Parietal lobe (tissue), 2 donors: ENCODE measurements at places on chromosomes 2 and 18. TPM values are rescaled to one million over a fixed set of nuclear protein-coding genes. Genes with fewer than 3 reads are reported as not detected.

Gene STAT4
- 6.3 TPM for total RNA-seq

Gene C2orf15
- total RNA-seq = 1.6 TPM

Gene RAB27B
- total RNA-seq = 17.2 TPM

Gene GNAL
- total RNA-seq = 59.8 TPM
